ENCODE measurements at places on chromosomes 5 and 9. TPM values are rescaled to one million over a fixed set of nuclear protein-coding genes. Genes with fewer than 3 reads are reported as not detected.

NRARP gene
- total RNA-seq: 1.6 TPM

EIF4E1B gene
- not detected for total RNA-seq

GPR21 gene
- total RNA-seq: 0.37 TPM

CHSY3 gene
- total RNA-seq: not detected

SURF6 gene
- total RNA-seq: 16.5 TPM

LHX6 gene
- not detected for total RNA-seq

NKD2 gene
- total RNA-seq: 6.5 TPM

ATOSB gene
- 15.9 TPM for total RNA-seq

PAEP gene
- total RNA-seq: not detected

ASPN gene
- total RNA-seq: not detected

TMEM252 gene
- not detected for total RNA-seq

SH3GLB2 gene
- 93.4 TPM for total RNA-seq
